Spinal cord (tissue), 10 donors: ENCODE measurements at places on chromosomes 7 and 10. TPM values are rescaled to one million over a fixed set of nuclear protein-coding genes. Genes with fewer than 3 reads are reported as not detected.

The TSPAN14 gene
- 38.7 TPM for total RNA-seq

The H2BK1 gene
- not detected for total RNA-seq

The ITIH5 gene
- 132 TPM for total RNA-seq

The EZH2 gene
- total RNA-seq, result 17.2 TPM

The SPACDR gene
- 2.0 TPM for total RNA-seq

The CYP3A5 gene
- total RNA-seq, result 8.4 TPM

The LYZL2 gene
- not detected for total RNA-seq

The C10orf53 gene
- not detected for total RNA-seq

The VPS37D gene
- total RNA-seq, result 13.6 TPM

The PTPRE gene
- total RNA-seq, result 36.5 TPM

The SCIN gene
- total RNA-seq, result 7.5 TPM

The NKX1-2 gene
- total RNA-seq, result 1.3 TPM

The RGR gene
- 5.2 TPM for total RNA-seq

The TAS2R41 gene
- not detected for total RNA-seq

The ZNF853 gene
- total RNA-seq, result 14.8 TPM

The VIPR2 gene
- total RNA-seq, result 6.0 TPM

The COL17A1 gene
- 0.61 TPM for total RNA-seq

The PRLHR gene
- total RNA-seq, result 0.69 TPM

The GPER1 gene
- 3.3 TPM for total RNA-seq

The CUZD1 gene
- 0.69 TPM for total RNA-seq

The ACSM6 gene
- not detected for total RNA-seq

The LIPM gene
- not detected for total RNA-seq

The POM121C gene
- 19.9 TPM for total RNA-seq

The SLC39A12 gene
- 9.9 TPM for total RNA-seq

The GLI3 gene
- total RNA-seq, result 11.9 TPM

The OR2A12 gene
- not detected for total RNA-seq

The NME8 gene
- total RNA-seq, result 0.59 TPM

The UPK3BL2 gene
- total RNA-seq, result 10.4 TPM

The CCSER2 gene
- 59.9 TPM for total RNA-seq

The ADAM12 gene
- 36.0 TPM for total RNA-seq

The PDK4 gene
- total RNA-seq, result 35.2 TPM

The ASB10 gene
- not detected for total RNA-seq

The CREM gene
- total RNA-seq, result 56.8 TPM

The PYROXD2 gene
- 18.5 TPM for total RNA-seq

The TBX20 gene
- total RNA-seq, result not detected

The SHH gene
- 3.5 TPM for total RNA-seq

The MYOF gene
- total RNA-seq, result 45.8 TPM

The GIMAP7 gene
- 13.2 TPM for total RNA-seq

The CDK14 gene
- 78.0 TPM for total RNA-seq

The ATOH7 gene
- 0.39 TPM for total RNA-seq

The SPDYE1 gene
- total RNA-seq, result not detected

The GPNMB gene
- 47.6 TPM for total RNA-seq

The LMOD2 gene
- total RNA-seq, result not detected

The ERVW-1 gene
- 0.11 TPM for total RNA-seq

The GIMAP1 gene
- total RNA-seq, result 1.2 TPM

The OPALIN gene
- total RNA-seq, result 4.8 TPM

The NPSR1 gene
- total RNA-seq, result 0.59 TPM

The STAG3 gene
- total RNA-seq, result 2.1 TPM

The MOSPD3 gene
- total RNA-seq, result 8.9 TPM

The CPA4 gene
- total RNA-seq, result 1.5 TPM

The REEP3 gene
- total RNA-seq, result 54.3 TPM

The SYT15B gene
- 1.8 TPM for total RNA-seq

The TSPAN12 gene
- 21.9 TPM for total RNA-seq

The OPN4 gene
- not detected for total RNA-seq

The WDR86 gene
- total RNA-seq, result 139 TPM

The FRG2B gene
- total RNA-seq, result not detected

The TMEM196 gene
- total RNA-seq, result 2.4 TPM

The ANKRD1 gene
- 0.17 TPM for total RNA-seq
